ENCODE measurements at places on chromosomes 3 and 15. TPM values are rescaled to one million over a fixed set of nuclear protein-coding genes. Genes with fewer than 3 reads are reported as not detected.

- no peak for DNase-seq
Observed at GRCh38 chr3:186143250-186143649, 34.4 kb upstream of the ETV5 start.

DNA sequence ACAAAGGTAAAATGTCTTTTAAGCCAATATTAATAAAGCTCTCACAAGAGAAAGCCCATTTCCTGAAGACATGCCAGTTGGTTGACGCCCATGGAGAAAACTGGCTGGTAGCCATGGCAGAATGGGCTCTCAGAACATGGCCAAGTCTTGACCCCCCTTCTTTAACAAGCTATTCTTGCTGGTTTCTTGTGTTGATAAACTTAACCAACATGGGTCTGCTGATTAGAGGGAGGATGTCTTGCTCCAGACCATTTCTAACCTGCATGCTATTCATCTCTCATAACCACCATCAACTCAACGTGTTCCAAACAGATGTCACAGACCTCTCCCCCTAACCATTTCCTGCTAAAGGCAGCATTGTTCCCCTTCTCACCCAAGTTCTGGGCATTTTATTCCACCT, 25.7 kb downstream of the NTRK3 start:
- DNase-seq = no peak

- no peak for DNase-seq
Observed at GRCh38 chr15:73593304-73594074, 39.7 kb downstream of the NPTN start.

- no peak for DNase-seq
Observed at GRCh38 chr15:47333734-47334133, 383.6 kb upstream of the SEMA6D start.

GRCh38 chr3:136994772-136995516, 37.2 kb downstream of the IL20RB start:
- peak; percentile 79 for DNase-seq

DNA sequence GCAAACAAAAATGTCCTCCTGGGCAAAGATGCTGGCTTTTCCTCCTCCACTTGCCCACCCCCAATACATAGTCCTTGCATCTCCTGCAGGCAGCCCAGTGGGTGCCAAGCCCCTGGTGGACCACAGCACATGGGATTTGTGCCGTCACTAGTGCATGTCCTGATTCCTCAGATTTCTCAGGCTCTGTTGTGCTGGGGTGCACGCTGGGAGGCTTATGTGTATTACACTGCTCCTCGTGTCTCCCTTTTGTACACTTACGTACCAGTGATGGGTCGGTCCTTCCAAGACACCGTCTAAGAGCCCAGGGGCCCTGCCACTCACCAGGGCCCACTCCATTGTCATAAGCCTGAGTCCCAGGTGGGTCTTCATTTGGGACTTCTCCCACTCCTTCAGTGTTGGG, 70.1 kb downstream of the PLXNA1 start:
- DNase-seq = peak; percentile 78

GRCh38 chr3:134495980-134496379, 10.1 kb downstream of the CEP63 start:
- no peak for DNase-seq

DNA sequence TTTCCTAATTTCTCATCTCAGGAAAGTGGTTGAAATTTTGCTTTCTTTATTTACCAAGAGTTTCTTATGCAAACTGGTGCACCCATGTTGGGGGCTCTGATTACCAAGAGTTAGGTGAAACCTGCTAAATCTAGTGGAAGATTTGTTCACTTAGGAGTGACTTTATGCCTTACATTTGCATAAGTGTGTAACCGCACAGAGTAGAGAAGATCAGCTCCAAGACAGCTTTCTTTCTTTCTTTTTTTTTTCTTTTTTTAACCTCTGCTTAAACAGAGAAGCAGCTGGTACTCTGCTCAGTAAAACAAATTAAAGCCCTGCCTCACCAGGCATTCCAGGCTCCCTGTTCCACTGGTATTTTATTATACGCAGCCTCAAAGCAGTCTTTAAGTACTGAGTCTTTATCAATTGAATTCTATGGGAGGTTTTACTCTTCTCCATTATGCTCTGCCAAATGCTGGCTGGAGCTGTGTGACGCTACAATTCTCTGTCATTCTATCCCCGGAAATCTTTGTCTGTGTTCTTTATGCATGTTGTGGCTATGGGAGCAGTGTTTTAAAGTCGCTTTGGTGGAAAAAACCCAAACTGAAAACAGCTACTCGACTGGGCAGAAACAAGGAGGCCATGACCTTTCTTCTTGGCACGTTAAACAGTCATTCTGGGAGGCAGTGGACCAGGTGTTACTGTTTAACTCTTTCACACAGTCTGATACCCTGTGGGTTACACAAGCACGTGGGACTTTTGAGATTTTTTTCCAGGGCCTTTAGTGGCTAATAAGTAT, 55.2 kb upstream of the GBE1 start:
- DNase-seq = no peak

DNA sequence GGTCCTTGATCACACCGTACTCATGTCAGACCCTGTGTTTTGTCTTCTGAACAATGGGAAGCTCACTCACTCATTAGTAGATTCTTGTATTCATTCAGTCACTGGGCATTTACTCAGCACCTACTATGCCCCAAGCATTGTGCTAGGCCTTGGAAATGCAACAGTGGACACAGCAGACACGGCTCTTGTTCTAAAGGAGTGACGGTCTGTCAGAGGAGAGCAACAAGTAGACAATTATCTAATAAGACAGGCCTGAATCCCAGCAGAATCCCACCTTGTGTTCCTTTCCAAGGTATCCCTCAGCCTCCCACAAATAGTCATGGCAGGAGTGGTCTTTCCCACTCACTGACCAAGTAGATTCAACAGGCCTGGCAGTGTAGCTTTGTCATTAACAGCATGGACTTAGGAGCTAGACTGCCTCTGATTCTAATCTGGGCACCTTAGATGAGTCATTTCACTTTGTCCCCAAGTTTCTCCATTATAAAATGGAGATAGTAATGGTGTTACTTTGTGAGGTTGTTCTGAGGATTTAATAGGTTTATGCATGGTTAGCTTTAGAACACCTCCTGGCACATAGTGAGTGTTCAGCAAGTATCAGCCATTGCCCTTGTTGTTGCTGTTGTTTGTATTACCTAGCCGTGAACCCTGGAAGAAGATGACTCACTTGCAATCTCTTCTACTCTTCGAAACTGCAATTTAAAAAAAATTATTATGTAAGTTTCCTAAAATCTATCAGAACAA, 69.1 kb downstream of the SSUH2 start:
- peak; percentile 62 for DNase-seq

DNA sequence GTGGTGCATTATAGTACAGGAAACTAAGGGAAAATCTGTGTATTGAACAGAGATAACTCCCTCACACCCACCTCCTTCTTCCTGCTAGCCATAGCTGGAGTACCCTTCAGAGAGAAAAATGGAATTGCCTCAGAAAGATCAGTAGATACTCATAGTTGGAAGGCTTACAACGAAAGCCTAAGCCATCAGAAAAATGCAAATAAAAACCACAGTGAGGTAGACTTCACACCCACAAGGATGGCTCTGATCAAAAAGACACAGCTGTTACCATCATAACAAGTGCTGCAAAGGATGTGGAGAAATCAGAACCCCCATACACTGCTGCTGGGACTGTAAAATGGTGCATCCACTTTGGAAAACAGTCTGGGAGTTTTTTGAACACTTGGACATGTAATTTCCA, 7.4 kb upstream of the DLG1 start:
- DNase-seq = no peak

DNA sequence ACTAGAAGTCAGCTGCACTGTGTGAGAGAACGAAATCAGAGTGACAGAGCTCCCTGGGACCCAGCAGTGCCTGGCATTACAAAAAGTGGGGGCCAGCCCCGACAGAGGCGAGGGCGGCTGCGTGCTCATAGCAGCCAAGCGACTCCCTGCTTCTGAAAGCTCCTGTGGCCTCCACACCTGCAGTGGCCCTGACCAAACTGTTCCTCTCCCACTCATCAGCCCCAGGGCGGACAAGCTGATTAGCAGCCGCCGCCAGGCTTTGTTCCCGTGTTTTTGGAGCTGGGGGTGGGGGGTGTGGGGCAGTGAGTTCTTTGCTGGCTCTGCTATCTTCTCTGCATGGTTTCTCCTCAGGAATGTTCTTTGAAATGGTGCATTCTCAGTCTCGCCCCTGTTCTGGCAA, 58.1 kb downstream of the DGKG start:
- DNase-seq = no peak

DNA sequence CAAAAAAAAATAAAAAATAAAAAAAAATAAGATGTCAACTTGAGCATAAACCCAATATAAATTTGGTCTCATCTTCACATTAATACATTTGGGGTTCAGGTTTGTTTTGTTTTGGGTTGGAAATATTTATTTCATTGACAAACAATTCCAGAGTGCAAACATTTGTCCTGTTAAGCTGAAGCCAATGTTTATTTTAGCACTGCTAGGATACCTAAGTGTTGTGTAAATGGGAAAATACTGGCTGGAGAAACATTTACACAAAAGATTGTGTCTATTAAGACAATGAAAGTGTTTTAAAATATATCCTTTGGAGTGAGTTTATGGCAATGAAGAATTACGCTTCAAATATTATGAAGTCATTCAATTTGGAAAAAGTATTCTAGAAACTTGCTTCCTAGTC, 91.1 kb downstream of the MEIS2 start:
- no peak for DNase-seq

DNA sequence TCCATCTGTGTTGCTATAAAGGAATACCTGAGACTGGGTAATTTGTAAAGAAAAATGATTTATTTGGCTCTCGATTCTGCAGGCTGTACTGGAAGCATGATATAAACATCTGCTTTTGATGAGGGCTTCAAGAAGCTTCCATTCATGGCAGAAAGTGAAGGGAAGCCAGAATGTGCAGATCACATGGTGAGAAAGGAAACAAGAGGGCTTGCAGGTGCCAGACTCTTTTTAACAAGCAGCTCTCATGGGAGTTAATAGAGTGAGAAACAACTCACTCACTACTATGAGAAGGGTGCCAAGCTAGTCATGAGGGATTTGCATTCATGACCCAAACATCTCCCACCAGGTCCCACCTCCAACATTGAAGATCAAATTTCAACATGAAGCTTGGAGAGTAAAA, 247.2 kb downstream of the ZIC4 start:
- DNase-seq = no peak

- DNase-seq = no peak
Observed at GRCh38 chr3:140134231-140134965, 199.4 kb downstream of the CLSTN2 start.

DNA sequence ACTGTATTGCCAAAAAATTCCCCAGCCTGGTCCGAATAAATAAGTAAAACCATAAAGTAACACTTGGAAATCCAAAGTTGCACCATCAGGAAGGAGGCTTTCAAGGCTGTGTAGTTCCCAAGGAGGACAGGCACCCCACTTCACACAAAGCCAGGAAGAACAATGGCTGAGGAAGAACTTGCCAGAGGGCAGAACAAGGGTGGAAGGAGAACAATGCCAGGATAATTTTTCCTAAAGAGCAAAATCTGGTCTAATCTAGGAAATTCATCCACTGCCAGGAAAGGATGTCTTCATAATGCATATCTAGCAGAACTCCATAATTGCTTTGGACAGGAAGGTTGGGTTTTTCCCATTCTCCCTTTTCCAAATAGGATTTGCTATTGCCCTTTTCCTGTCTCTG, 15.7 kb upstream of the ARID3B start:
- no peak for DNase-seq

GRCh38 chr3:68088216-68088615, 433.8 kb upstream of the SUCLG2 start:
- DNase-seq = no peak

DNA sequence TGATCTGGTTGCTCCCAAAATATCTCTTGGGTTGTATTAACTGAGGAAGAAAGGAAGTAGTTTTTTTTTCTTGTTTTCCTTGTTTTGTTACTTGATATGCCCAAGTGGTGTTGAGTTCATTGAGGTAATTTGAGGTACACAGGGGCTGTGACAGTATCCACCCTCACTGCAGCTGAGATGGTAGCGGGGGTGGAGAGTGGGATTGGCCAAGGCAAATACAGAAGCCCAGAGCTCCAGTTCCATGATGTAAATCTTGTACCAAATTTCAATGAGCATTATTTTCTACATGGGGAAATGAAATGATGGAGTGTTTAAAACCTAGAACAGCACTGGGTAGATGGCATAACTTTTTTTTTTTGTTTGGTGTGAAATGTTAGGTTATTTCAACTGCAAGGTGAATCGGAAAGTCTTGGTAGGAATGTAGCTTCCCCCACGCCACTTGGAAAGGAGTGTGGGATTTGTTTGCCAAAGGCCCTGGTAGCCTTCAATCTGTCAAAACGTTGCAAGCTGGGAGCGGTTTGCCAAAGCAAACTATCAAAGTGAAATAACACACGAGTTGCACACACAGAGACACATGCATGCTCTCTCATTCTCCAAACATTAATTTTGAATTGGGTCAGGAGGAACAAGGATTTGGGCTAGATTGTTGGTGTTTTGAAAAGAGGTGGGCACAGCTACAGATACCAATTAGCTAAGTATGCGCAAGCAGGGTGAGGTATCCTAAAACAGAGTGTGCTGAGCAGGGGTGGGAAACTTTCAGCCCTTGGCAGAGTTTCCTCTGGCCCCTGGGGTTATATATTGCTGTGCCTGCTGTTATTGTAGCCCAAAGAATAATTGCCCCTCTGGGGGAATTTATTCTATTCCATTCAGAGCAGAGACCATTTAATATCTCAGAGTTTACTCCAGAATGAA, 34.6 kb downstream of the THSD4 start:
- no peak for DNase-seq

- DNase-seq = no peak
Observed at GRCh38 chr3:42830437-42831320, 21.4 kb downstream of the ACKR2 start.

GRCh38 chr3:31295150-31295765, 237.5 kb upstream of the STT3B start:
- no peak for DNase-seq

DNA sequence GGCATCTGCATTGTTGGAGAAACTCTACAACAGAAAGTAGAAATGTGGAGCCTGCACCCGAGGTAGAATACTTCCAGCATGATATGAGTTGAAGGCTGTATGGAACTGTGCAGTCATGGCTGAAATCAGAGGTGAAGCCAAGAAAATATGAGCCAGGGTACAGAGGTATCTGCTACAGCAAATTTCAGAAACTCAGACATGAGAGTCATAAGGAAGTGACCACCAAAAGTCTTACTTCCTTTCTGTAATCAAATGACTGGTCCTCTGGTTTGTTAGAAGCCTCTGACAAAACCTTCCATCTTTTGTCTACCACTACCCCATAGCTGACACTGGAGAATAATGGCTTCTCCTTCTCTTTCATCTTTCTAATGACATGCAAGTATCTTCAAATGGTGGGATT, 159.4 kb downstream of the TMEM108 start:
- no peak for DNase-seq

Gene TTC21A
- 8.5 TPM for total RNA-seq

Gene KLHL40
- not detected for total RNA-seq

Gene PP2D1
- total RNA-seq = not detected

Gene NR1I2
- not detected for total RNA-seq

Gene NLGN1
- 7.7 TPM for total RNA-seq

Gene C3orf70
- total RNA-seq = 1.4 TPM

Gene IQCF5
- total RNA-seq = not detected

Gene FEZF2
- total RNA-seq = not detected

Gene CCR3
- total RNA-seq = not detected

Gene PRC1
- 17.1 TPM for total RNA-seq

All from osteoblast (primary cell).